ENCODE measurements at places on chromosomes 1 and 21.
A peak's percentile ranks its signal among the peaks of the same experiment; 100 is the strongest.

DNA sequence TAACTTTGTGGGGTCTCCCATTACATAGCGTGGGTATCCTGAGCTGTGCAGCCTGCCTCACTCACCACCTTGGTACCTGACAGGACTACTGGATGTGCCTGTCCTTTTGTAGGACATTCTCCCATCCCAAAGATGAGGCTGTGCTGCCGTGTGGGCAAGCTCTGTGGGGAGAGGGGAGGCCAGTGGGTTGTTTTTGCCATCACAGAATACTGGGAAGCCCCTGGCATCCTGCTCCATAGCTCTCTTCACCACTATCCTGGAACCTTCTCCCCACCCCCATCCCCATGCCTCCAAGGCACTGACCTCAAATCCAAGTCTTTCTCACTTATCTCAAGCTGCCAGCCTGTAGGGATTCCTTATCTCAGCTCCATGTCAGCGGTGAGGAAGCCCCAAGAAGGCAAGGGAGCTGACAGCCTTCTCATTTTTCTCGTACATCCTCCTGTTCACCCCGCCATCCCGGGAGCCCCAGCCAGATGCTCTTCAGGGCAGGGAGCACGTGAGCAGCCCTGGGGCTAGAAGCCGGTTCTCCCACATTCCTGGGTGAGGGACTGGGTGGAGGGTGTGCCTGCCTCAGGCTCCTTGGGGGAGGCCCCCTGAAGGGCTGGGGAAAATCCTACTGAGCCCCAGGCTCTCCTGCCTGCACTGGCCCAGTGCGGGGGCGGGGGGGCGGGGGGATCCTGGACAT is 2.4 kb upstream of the ELF3 start:
- no peak for DNase-seq

GRCh38 chr1:182527680-182528079 is 61.4 kb downstream of the RNASEL start:
- no peak for DNase-seq

- DNase-seq: no peak
Measured at GRCh38 chr1:86263101-86263500, 106.5 kb upstream of the COL24A1 start.

GRCh38 chr1:200290010-200290685 is 119.7 kb downstream of the ZNF281 start:
- no peak for DNase-seq

GRCh38 chr1:21651214-21652042 is 17.7 kb downstream of the RAP1GAP start:
- peak; percentile 40 for DNase-seq

DNA sequence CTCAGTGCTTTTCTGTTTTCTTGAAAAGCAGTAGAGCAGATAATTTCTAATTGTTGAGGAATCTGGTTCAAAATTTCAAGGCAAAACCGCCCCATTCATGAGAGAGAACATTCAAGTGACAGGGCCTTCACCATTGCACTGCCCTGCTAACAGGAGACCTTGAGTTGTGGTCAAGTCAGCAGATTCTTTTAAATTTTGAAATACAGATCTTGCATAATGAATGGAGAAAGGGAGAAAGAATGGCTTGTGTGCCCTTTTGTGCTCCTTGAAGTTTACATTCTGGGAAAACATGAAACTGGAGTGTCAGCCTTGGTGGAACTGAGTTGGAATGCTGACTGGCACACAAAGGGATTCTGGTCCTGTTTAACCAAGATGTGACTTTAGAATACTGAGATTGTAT is 164.5 kb upstream of the UBE2U start:
- no peak for DNase-seq

GRCh38 chr21:45209046-45209445 is 78.6 kb downstream of the POFUT2 start:
- no peak for DNase-seq

- DNase-seq: no peak
Measured at GRCh38 chr1:184945029-184945428, 29.3 kb downstream of the NIBAN1 start.

DNA sequence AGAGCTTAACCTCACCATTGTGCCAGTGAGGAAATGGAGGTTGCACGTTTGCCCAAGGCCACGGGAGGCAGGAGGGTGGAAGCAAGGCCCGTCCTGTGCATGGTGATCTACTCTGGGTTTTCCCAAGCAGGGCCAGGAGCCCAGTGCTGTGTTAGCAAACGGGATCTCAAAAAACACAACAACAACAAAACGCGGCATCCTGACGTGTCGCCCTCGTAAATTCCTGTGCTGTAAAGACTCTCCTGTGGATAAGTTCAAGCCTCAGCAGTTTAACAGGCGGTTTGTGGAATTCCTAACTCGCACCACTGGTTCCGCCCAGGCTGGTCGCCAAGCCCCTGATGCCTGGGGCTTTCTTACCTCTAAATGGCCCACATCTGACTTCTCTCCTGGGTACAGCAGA is 39.1 kb downstream of the TFF3 start:
- no peak for DNase-seq

DNA sequence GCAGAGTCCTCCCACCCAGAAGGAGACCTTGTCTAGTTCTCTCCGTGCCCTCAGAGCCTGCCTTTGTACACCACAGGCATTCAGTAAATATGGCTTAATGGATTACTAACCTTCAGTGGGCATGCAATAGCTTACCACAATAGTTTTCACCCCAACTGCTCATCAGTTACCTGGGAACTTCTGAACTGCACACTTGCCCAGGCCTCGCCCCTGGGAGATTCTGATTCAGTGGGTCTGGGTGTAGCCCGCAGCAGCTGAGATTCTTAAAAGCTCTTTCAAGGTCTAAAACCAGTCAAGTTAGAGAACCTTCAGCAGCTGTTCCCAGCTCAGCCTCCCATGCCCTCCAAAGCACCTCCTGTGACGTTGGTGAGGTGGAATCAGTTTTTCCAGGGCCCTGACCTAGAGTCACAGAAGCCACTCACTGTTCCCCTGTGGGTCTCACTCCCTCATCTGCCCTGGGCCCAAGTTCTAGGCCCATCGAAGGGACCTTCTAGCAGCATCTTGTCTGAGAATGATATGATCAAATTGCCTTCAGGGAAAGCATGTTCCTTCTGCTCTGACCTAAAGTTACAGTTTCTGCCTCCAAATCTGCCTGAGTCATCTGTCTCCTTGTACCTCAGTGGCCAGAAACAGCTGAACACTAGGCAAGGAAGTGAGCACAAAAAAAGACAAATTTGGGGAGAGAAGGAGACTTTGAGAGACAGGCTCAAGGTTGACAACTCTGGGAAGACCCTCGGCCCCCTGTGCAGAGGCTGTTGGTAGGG is 10.8 kb downstream of the ASAP3 start:
- DNase-seq: no peak

DNA sequence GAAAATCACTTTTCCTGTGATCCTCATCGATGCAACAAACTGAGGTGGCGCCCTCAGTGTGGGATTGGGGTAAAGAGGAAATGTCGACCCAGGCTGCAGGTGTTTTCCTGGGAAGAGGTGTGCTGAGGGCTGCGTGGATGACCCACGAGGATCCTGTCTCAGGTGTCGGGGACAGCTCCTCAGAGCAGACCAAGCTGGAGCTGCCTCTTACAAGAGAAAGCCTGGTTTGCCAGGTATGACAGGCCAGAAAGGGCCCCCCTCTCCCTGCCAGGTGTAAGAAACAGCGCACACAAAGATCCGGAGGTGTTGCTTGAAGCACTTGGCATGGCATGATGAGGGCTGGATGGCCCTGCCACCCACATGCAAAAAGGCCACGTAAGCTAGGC is 12.6 kb downstream of the FHAD1 start:
- no peak for DNase-seq

DNA sequence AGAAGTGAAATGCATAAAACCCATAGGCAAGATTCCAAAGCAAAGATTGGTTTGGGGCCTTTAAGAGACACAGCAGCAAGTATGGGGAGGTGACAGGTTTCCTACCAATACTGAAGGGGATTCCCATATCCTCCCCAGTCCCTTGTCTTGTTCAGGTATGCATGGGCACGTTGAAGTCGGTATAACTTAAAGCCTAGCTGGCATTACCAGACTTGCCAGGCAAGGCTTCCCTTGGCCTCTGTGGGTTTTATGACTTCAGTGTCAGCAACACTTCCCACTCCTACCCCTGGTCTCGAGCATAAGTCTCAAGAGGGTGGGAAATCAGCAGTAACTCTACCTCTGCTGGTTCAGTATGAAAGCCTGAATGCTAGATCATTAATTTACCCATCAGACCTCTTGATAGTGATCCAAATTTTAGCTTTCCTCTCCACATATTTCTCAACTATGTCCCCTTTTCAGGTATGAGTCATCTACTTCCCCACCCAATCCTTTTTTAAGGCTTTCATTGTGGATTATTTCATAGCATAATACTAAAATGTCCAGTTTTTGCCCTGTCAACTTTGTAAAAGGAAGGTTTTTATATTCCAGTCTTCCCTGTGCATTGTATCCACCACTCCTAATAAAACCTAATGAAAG is 6.8 kb downstream of the CYP4X1 start:
- no peak for DNase-seq

- DNase-seq: no peak
Measured at GRCh38 chr1:40530735-40531380, 579 bp upstream of the ZNF684 start.

Data from D721Med (cell line).